SK-N-SH (cell line): ENCODE measurements at places on chromosomes 1 and 21. TPM values are rescaled to one million over a fixed set of nuclear protein-coding genes. Genes with fewer than 3 reads are reported as not detected.
A peak's percentile ranks its signal among the peaks of the same experiment; 100 is the strongest.

CR2 gene
- polyA plus RNA-seq, result not detected in 2 replicates

DNA sequence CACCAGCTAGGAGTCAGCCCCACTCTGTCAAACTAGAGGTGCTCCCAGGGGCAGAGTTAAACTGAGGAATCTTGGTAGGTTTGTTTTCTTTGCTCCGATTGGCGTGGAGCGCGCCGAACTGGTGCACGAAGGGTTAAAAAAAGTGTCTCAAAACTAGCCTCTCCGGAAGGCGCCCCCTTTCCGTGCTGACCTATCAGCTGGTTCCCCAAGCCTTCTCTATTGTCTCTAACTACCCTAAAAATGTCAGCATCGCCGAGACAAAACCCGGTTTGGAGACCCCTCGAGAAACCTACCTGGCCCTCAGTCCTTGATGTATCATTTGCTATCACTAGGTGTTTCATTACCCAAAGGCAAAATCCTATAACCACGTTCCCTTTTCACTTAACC, 2.2 kb downstream of the TGFB2 start:
- DNase-seq, result no peak

DNA sequence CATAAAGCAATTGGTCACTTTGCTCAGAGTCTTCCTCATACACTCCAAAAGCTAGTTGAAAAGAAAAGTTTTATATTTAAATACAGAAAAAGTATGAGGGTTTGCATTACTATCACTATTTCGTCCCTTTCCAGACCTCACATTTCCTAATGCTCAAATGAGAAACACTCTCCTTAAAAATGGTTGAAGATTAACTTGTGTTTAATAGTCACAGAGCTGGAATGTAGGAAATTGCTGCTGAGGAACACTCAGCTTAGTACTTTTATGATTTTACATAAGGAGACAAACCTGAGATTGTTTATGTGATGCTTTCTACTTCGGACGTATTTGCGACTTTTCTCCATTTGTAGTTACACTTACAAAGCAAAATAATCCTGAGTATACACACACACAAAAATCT, 39.8 kb downstream of the MYSM1 start:
- no peak for DNase-seq

GRCh38 chr1:157963713-157964112, 29.7 kb upstream of the KIRREL1 start:
- DNase-seq, result peak; percentile 63
